RWPE2 (cell line): ENCODE measurements at places on chromosomes 2 and 18.
A peak's percentile ranks its signal among the peaks of the same experiment; 100 is the strongest.

DNA sequence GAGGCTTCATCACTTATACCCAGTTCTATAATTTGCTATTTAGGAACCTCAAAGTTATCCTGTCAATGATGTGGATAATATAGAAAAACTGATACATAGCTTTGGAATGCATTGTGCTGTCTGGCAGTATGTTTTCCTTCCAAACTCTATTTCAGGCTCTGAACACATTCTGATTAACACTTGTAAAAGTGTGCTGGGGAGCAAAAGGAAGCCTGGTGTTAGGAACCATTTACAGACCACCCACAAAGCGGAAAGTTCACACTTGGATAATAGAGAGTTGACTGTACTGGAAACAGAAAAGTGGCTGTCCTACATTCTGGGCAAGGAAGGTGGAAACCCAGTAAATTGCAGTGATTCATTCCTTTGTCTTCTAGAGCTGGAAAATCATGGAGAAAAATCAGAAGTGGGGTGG is 114.5 kb upstream of the ZFP36L2 start:
- no peak for DNase-seq

- DNase-seq = no peak
These were observed 27.2 kb upstream of the ACYP2 start for GRCh38 chr2:54088191-54088634.

DNA sequence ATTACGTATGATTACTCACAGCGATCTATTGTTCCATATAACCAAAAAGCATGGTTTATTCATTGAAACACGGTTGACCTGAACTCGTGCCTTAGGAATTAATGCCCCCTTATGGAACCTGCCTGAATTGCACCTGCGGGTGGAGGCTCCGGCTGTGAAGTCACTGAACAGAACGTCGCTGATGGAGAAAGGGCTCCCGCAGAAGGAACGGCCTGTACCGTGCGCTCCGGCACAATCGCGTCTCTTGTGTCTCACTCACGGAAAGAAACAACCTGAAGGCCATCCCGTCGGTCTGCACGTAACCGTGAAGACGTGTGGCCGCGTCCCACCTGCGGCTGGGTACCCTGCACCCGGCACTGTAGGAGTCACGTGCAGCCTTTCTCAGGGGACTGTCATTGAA is 133.1 kb downstream of the NFATC1 start:
- DNase-seq = peak; percentile 30

DNA sequence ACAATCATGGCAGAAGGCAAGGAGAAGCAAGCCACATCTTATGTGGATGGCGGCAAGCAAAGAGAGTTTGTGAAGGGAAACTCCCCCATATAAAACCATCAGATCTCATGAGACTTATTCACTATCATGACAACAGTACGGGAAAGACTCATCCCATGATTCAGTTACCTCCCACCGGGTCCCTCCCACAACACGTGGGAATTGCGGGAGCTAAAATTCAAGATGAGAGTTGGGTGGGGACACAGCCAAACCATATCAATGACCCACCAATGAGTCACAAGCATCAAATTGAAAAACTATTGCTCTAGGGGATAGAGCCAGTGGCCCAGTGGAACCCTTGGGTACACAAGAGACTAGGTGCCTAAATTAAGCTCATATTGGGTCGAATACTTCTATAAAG is 157.4 kb downstream of the FBXO15 start:
- DNase-seq = no peak

DNA sequence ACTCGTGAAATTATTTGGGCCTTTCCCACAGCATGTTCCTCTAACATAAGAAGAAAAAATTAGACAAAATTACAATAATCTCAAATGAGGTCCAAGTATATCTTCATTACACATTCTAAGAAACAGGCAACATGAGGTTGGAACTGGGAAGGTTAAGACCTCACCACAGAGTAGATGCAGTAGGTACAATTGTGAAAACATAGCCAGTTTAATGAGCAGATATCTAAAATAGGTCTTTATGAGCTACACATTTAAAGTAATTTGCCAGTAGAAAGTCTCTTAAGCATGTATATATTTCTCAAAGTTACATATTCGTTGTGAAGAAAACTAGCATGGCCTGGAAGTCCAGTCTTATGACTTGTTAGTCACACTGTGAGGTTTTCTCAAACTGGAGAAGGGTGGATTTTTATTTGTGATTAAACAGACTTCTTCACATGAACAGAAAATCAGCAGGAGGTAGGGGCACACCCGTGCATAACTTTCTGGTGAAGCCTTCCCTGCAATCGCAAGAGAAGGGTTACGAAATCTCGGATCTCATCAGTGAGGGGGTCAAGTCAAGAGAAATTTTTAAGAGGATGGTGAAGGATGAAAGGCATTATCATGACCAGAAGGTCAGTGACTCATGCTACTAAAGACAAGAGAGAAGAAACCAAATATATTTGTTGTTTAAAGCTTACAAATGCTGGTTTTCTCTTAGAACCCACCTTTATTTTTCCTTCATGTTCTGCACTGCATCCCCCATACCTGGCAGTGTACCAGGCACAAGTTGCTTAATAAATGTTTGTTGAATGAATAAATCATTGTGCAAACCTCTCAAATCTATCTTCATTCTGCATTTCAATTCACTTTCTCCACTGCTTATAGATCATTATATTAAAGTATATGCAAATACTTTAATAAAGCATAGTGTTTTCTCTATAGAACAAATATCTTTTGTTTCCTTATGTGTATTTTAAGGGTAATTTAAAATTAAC is 5.1 kb upstream of the RAB27B start:
- peak; percentile 48 for DNase-seq

DNA sequence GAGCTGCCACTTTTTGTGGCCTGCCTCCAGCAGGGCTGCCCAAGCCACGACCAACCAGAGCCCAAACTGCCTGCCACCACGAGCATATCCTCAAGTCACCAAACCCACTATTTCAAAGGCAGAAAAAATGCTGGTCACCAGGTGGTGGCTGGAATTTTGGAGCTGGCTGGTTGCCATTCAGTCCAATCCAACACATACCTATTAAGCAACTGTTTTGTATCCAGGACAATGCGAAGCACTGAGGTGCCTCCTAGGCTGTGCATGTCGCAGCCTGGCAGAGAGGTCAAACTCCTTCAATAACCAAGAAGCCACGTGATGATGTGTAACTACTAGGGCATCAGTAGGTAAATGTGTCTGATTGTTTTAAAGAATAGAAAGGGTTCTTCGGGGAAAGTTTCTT is 108.3 kb upstream of the PPP1CB start:
- no peak for DNase-seq
